ENCODE measurements at places on chromosomes 2 and 18. TPM values are rescaled to one million over a fixed set of nuclear protein-coding genes. Genes with fewer than 3 reads are reported as not detected.

The HMSD gene
- 2.8 TPM for total RNA-seq

The SLC5A7 gene
- 1.1 TPM for total RNA-seq

The SLC39A10 gene
- total RNA-seq, result 60.9 TPM

The PPP1R1C gene
- 9.6 TPM for total RNA-seq

The FNDC4 gene
- total RNA-seq, result 13.7 TPM

The IL36RN gene
- 0.22 TPM for total RNA-seq

The FRZB gene
- 66.1 TPM for total RNA-seq

The LIMS3 gene
- total RNA-seq, result 3.5 TPM

The RFX8 gene
- 1.5 TPM for total RNA-seq

The IL1R2 gene
- 1.0 TPM for total RNA-seq

The FAM124B gene
- 8.2 TPM for total RNA-seq

The HOXD12 gene
- total RNA-seq, result not detected

The CIB4 gene
- not detected for total RNA-seq

The CNTNAP5 gene
- total RNA-seq, result 16.3 TPM

The CELF4 gene
- total RNA-seq, result 41.2 TPM

The XDH gene
- total RNA-seq, result 0.93 TPM

The LRRC30 gene
- total RNA-seq, result 0.49 TPM

The TXNDC2 gene
- total RNA-seq, result not detected

The RUFY4 gene
- total RNA-seq, result not detected

The CHPF gene
- 165 TPM for total RNA-seq

The IL1B gene
- 1.6 TPM for total RNA-seq

The NEDD4L gene
- 197 TPM for total RNA-seq

The GCG gene
- total RNA-seq, result 0.99 TPM

The C1GALT1C1L gene
- 1.3 TPM for total RNA-seq

The CYP26B1 gene
- total RNA-seq, result 12.8 TPM

The PHLPP1 gene
- total RNA-seq, result 51.0 TPM

The SPR gene
- total RNA-seq, result 4.5 TPM

The WDR54 gene
- total RNA-seq, result 36.8 TPM

The CCDC74A gene
- 16.5 TPM for total RNA-seq

The KIAA2012 gene
- not detected for total RNA-seq

The CCDC150 gene
- 5.6 TPM for total RNA-seq

The GDF7 gene
- total RNA-seq, result 1.9 TPM

The MRPS9 gene
- total RNA-seq, result 26.4 TPM

The RAB6D gene
- 0.55 TPM for total RNA-seq

The NAT8 gene
- total RNA-seq, result not detected

The MYOM1 gene
- 40.7 TPM for total RNA-seq

The HOXD8 gene
- 2.1 TPM for total RNA-seq

The IL36G gene
- not detected for total RNA-seq

The VIT gene
- 38.7 TPM for total RNA-seq

The AP1S3 gene
- total RNA-seq, result 5.5 TPM

The TLX2 gene
- 0.93 TPM for total RNA-seq

The GREB1L gene
- total RNA-seq, result 14.9 TPM

The TMEM163 gene
- total RNA-seq, result 4.7 TPM

The SPP2 gene
- total RNA-seq, result not detected

The EFR3B gene
- total RNA-seq, result 32.6 TPM

The PTH2R gene
- total RNA-seq, result 4.2 TPM
